ENCODE measurements at places on chromosomes 4 and X.

GRCh38 chr4:143482840-143483239 is 30.7 kb upstream of the SMARCA5 start:
- no peak for DNase-seq

DNA sequence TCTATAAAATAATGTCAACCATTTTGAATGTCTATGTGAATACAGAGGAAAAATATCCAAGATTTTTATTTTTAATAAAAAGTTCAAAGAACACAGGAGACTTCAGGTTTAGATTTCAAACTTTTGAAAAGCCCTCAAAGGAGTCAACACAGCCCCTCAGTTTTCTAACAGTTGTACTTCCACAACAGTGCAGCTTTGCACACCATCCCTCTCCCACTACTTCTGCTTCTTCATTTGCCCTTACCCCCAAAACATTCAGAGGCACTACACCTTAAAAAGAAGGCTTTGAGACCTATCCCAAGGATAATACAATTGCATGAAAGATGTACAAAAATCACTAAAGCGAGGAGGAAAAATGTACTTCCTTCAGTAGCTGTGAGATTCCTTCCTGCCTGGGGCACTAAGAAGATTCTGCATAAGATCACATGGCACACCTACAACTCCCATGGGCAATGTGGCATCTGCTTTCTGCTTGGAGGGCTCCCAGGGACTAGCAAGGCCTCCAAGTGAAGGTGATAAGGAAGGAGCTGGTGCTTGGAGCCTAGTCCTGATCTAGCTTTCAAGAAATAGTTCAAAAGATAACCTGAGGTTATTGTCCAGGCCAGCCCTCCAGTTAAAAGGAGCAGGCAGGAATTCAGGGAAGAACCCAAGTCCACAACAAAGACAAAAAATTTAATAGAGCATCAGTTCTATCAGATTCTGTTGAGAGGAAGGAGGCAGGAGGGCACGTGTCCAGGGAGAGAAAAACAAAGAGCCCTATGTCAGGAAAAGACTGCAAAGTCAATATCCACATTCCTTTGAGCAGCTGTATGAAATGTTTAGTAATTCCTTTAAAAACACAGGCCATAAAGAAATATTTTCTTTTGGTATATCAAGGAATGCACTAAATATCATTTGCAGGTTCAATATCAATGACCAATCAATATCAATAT is 19.1 kb downstream of the ARAP2 start:
- no peak for DNase-seq

- no peak for DNase-seq
Measured at GRCh38 chr4:76722838-76723237, 175.1 kb downstream of the SOWAHB start.

- DNase-seq, result no peak
Measured at GRCh38 chrX:20130357-20130756, 11.3 kb downstream of the EIF1AX start.

GRCh38 chr4:154030746-154031145 is 241.9 kb upstream of the SFRP2 start:
- DNase-seq, result no peak

- no peak for DNase-seq
Measured at GRCh38 chrX:68681443-68681941, 34.0 kb downstream of the STARD8 start.

DNA sequence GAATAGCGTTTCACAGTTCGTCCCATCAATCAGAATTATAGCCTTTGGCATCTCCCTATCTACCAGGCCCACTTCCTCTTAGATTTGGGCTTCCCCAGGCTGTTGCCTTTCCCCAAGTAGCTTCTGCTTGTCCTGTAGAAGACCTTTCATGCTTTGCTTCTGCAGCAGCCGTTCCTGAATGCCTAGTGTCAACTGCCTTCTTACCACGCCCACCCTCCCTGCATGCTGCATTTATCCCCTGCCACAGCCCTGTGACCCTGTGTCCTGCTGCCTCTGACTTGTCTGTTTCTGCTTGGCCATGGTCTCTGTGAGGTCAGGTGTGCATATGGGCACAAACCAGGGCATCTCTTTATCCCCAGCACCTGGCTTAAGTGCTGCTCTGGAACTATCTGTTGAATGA is 56.3 kb downstream of the HTT start:
- no peak for DNase-seq
